Stimulated activated CD4-positive, alpha-beta T cell treated with anti-CD3 and anti-CD28 coated beads, Interleukin-2, amount 100 ng/mL, for 48 hours (primary cell): ENCODE measurements at places on chromosomes 2 and 18.
A peak's percentile ranks its signal among the peaks of the same experiment; 100 is the strongest.

- DNase-seq = no peak
These were observed 20.4 kb downstream of the EDAR start for GRCh38 chr2:108968619-108969018.

GRCh38 chr2:100222844-100223243 is 80.5 kb upstream of the AFF3 start:
- no peak for DNase-seq

DNA sequence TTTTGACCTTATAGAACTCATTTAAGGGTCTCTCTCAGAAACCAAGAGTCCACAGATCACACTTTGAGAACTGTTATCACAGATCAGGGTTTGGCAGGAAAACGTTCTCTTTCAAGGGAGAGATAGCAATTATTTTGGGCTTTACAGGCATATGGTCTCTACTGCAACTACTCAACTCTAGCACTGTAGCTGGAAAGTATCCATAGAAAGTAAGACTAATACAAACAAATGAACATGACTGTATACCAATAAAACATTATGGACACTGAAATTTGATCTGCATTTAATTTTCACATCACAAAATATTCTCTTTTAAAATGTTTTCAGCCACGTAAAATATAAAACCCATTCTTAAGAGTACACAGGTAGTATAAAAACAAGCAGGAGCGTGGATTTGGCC is 100.5 kb downstream of the TRIP12 start:
- no peak for DNase-seq

DNA sequence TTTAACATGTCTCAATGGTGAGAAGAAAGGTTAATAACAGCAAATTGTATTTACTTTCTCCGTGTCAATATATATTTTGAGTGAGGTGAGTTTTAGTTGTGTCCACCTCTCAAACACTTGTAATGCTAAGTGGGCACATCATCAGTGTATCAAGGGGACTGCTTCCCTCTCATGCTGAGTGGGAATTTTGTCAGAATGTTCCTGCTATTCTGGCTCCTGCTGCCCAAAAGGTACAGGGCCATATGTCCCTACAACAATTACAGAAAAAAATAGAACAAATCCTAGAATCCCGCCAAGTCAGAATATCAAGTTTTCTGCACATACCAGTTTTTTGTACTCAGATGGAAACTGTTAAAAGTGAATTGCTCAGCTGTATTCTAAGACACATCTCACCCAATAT is 5.4 kb upstream of the CERKL start:
- no peak for DNase-seq

DNA sequence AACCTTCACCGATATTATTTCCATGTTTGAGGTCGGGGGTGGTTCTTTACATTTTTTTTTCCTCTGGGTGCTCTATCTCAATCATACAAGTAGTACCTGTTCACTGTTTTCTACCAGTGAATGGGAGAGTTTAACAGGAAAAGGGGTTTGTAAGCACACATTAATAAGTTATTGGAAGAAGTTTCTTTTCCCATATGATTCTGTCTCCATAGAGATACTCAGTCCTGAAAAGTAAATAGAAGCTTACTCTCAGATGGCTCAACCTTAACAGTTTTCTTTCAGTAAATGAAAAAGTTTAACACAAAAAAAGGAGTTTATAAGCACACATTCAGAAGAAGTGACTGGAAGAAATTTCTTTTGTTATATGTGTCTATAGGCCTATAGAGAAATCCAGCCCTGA is 995.6 kb upstream of the SLC39A10 start:
- DNase-seq = no peak

GRCh38 chr2:201116115-201116958 is at the start of gene CFLAR:
CFLAR (plus strand) TSS chr2:201116164; CDS start chr2:201129866, 13,702 bp downstream.
- peak; percentile 72 for DNase-seq

GRCh38 chr2:27431395-27431794 is 3.0 kb downstream of the NRBP1 start:
- DNase-seq = no peak

- DNase-seq = peak; percentile 7
These were observed 72.9 kb downstream of the EN1 start for GRCh38 chr2:118774458-118775133.

- DNase-seq = no peak
These were observed 35.8 kb downstream of the SCG2 start for GRCh38 chr2:223566396-223566795.

GRCh38 chr2:72827966-72828646 is 2.3 kb upstream of the EXOC6B start:
- DNase-seq = no peak

GRCh38 chr2:184452907-184453306 is 145.4 kb upstream of the ZNF804A start:
- DNase-seq = no peak

- no peak for DNase-seq
These were observed 71.5 kb downstream of the CDC42EP3 start for GRCh38 chr2:37599688-37600525.

DNA sequence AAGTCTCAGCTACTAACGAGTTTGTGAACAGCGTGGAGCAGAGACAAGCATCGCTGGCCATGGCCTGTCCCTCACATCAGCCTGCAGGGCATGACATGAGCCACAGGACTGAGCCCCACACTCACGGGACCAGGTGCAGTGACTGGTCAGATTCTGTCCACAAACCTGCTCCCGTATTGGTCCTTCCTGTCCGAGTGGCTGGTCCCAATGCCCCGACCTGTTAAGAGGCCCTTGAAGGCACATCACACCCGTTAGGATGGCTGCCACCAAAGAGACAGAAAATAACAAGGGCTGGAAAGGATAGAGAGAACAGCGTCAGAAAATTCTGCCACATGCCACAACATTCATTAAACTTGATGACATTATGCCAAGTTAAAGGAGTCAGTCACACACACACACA is 403.2 kb upstream of the MYT1L start:
- no peak for DNase-seq

GRCh38 chr2:192773044-192773443 is 578.3 kb upstream of the TMEFF2 start:
- no peak for DNase-seq

DNA sequence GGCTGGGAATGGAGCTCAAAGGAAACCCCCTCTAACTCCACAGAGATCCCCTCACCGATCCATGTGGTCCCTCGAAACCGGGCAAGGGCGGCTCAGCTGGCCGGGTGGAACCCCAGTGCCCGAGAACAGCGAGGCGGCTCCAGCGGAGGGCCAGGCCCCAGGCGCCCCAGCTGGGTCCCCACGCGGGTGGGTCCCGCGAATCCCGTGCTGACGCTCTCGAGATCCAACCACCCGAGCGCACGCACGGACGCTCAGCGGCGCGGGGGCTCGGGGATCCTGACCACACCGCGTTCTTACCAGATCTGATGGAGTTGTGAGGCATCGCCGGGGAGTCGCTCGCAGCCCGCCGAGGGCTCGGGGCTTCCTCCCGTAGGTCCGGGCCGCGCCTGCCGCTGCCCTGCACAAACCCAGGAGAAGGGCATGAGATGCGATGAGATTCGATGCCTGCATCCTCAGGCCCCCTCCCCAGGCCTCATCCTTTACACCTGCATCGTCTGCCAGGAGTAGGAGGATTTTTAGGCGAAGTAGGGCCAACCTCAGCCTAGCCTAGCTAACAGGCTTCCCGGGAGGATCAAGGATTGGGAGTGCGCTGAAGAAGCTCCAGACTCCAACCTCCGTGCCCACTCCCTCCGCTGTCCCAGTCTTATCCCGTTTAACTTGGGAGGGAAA is 514 bp downstream of the PAX8 start:
- no peak for DNase-seq

GRCh38 chr2:199471443-199472057 is 13.8 kb upstream of the SATB2 start:
- DNase-seq = peak; percentile 54

GRCh38 chr2:1865716-1866234 is 121.5 kb upstream of the PXDN start:
- DNase-seq = no peak

DNA sequence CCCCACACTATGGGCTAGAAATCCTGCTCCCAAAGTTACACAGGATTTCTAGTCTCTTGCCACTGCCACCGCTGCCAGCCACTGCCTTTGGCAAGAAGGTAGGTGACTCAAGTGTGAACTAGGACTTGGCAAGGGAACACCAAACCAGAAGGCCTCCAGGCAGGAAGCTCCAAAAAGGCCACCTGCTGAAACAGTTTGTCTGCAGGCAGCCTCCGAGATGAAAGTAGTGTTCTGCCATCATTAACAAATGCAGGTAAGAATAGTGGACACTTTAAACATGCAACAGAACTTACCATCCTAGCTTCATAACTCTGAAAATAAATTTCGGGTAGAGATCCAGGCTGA is 3.9 kb downstream of the ANKRD44 start:
- DNase-seq = no peak

GRCh38 chr2:186220409-186220808 is 265.7 kb upstream of the ZC3H15 start:
- no peak for DNase-seq

DNA sequence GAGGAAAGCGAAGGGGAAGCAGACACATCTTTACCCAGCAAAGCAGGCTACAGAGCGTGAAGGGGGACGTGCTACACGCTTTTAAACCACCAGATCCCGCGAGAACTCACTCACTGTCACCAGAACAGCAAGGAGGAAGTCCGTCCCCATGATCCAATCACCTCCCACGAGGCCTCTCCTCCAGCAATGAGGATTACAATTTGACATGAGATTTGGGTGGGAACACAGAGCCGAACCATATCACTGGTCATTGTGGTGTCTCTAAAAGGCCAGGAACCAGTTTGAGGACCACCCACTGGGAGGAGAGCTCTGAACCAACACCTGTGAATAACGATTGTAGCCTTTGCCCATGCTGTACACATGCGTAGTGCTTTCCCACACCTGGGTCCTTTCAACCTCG is 116.6 kb upstream of the FAM136A start:
- DNase-seq = no peak

- DNase-seq = no peak
These were observed 102.4 kb downstream of the DDX1 start for GRCh38 chr2:15693926-15694588.

DNA sequence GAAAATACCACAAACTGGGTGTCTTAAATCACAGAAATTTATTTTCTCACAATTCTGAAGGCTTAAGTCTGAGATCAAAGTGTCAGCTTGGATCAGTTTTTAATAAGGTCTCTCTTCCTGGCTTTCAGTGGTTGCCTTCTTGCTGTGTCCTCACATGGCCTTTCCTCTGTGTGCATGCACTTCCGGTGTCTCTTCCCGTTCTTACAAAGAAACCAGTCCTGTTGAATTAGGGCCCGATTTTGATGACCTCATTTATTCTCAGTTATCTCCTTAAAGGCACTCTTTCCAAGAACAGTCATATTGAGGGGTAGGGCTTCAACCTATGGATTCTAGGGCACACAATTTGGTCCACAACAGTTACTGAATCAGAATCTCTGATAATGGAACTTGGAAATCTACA is 5.4 kb upstream of the XIRP2 start:
- DNase-seq = no peak

GRCh38 chr2:199775267-199775666 is 75.7 kb downstream of the FTCDNL1 start:
- no peak for DNase-seq

GRCh38 chr18:78595453-78595852 is 384.2 kb upstream of the SALL3 start:
- DNase-seq = no peak

- no peak for DNase-seq
These were observed 99.8 kb upstream of the ARHGAP28 start for GRCh38 chr18:6629635-6630140.

GRCh38 chr2:129483366-129483765 is 496.1 kb upstream of the RAB6C start:
- no peak for DNase-seq

DNA sequence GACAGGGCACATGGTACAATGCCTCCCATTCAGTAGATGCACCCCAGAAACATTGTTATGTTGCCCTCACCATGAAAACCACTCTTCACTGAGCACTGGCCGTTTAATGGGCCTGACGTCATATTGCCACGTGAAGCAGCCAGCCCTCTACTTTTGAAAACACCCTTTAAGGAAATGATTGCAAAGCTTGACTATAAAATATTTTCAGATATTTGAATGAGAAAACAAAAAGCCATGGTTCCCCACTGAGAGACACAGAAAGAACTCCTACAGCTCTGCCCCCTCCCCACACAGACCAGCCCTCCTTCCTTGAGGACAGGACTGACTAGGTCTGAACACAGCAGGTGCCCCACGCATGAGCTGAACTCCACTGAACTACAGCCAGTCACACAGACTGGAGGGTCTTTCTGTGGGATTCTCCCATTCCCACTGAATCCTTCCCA is 349.1 kb downstream of the ANAPC1 start:
- no peak for DNase-seq
